ENCODE measurements at places on chromosomes 12 and 14.

- DNase-seq: no peak
Observed at GRCh38 chr14:22388669-22389595, 200.1 kb downstream of the DAD1 start.

DNA sequence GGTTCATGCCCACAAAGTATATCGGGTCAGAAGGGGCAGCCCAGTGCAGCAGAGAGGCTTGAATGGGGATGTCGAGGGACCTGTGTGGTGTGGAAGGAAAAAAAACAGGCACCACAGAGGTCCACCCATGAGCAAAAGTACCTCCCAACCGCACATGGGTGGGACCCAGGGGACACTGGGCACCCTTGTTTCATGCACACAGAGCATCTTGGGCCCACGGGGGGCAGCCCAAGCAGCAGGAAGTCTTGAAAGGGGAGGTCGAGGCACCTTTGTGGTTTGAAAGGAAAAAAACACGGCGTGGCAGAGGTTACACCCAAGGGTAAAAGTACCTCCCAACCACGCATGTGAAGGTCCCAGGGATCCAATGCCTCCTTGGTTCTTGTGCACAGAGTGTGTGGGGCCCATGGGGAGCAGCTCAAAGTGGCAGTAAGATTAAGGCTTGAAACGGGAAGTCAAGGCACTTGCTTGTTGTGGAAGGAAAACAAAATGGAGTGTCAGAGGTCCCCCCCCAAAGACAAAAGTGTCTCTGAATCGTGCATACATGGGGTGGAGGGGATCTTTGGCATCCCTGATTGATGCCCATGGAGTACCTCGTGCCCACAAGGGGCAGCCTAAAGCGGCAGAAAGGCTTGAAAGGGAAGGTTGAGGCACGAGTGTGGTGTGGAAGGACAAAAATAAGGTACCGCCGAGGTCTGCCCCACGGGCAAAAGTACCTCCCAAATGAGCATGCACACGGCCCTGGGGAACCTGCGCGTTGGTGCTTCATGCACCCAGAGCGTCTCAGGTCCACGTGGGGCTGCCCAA, 575.5 kb downstream of the ALG10 start:
- DNase-seq: no peak

- DNase-seq: no peak
Observed at GRCh38 chr12:80810874-80811273, 94.2 kb downstream of the MYF5 start.

DNA sequence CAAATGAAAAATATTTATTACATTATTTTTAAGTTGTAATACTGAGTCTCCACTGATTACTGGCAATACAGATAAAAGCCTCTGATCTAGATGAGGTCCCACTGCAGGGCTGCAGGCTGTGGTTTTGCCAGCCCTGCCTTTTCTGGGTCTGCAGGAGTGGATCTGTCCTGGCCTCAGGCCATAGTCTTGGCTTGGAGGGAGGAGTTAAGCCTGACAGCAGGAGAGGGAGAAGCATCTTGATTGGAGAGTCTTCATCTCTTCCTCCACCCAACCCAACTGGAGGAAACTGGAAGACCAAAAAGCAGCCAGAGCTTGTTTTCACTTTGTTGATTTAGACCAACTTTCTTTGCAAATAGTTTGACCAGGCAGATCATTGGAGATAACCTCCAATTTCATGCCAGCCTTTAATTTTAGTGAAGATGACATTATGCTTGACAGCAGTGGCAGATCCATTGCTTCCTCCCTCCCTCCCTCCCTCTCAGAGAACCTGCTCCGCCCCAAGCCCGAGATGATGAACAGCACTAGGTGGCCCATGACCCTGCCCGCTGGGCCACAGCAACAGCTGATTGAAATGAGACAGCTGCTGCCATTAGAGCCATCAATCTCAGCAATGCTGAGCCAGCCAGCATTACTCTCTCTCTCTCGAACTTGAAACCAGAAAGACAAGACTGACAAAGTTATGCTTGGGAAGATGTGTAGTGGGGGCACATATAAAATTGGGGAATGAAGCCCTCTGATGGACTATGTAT, 222.4 kb downstream of the GLT1D1 start:
- DNase-seq: no peak

DNA sequence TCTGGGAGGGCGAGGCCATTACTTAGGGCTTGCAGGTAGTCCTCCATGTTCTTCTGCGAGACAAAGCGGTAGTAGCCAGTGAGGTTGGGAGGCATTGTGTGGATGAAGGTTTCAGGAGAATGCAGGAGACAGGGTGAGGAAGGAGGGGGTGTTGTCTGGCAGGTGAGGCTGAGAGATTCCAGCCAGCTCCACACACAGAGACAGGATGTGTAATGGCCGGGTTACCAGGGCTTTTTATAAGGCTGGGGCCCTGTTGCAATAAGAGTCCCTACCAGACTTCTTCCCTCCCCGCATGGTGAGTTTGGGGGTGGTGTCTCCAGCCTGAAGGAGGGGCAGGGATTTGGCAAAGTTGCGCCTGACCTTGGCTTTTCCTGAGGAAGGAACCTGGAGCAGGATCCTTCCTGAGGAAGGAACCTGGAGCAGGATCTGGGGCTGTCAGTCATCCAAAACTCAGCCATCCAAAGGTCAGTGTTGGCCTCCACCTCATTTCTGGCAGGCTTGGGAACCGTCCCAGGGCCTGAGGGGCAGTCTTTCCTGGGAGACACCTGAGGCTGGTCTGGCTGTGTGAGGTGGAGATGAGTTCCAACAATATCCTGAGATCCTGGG, at the start of gene RBP5:
Gene RBP5 (minus strand): TSS at position 209 of the 606 bp plus-strand sequence. CDS start 114 bp downstream, at position 95.
- DNase-seq: no peak

DNA sequence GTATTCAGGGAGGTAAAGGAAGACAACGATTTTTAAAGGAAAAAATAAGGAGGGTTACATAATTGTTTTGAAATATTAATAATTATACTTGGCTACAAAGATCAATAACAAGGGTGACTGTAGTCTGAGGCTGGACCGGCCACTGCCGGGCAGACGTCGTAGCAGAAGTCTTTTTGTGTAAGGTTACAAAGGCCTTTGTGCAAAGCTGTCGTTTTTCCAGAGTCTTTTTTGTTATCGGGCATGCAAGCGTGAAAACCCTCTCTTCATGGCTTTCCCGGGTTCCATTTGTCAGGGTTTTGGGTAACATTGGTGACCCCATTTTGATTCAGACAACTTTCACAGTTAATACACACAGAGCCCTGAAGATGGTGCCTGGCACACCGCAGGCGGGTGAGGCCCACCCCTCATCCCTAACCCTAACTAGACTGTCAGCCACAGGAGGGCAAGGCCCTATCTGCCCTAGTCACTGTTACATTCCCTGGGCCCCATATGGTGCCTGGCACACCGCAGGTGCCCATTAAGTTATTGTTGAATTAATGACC, 31.3 kb downstream of the RILPL1 start:
- DNase-seq: no peak

GRCh38 chr12:71848212-71848611, 8.7 kb downstream of the TBC1D15 start:
- no peak for DNase-seq

DNA sequence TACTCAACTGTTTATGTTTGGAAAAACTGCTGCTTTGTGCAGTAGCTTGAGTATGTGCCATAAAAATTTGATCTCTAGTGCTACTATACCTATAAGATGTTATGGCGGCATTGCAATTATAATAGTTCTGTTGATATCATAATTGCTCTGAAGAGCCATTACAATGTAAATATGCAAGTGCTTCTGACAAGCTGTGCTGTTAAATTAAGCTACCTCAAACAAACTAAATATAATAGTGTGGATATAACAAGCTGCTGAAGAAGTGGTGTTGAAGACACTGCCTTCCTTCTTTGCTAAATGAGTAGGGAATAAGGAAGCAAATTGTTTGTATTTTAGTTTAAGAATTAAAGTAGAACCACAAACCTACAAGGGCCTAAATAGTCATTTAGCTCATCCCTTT, 301.0 kb upstream of the MIS18BP1 start:
- DNase-seq: no peak

GRCh38 chr14:96189281-96189711, 15.3 kb upstream of the BDKRB2 start:
- no peak for DNase-seq

GRCh38 chr12:51508285-51508684, 82.7 kb upstream of the SCN8A start:
- no peak for DNase-seq

GRCh38 chr12:49529414-49529813, 9.4 kb upstream of the KCNH3 start:
- no peak for DNase-seq

- no peak for DNase-seq
Observed at GRCh38 chr14:98940693-98941437, 331.1 kb downstream of the BCL11B start.

DNA sequence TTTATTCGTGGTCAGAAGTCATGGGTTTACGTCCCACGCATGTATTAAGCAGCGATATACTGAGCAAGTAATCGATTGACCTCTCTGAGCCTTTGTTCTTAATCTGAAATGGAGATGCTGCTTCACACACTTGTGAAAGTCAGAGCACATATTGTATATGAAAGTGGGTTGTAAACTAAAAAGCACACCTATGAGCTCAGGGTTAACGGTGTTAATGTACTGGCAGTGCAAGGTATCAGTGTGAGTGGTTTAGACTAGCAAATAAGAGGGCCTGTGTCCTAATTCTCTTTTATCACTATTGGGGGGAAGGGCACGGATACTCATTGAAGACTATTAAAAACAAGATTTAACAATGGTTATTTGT, 676 bp downstream of the MRPL42 start:
- no peak for DNase-seq

DNA sequence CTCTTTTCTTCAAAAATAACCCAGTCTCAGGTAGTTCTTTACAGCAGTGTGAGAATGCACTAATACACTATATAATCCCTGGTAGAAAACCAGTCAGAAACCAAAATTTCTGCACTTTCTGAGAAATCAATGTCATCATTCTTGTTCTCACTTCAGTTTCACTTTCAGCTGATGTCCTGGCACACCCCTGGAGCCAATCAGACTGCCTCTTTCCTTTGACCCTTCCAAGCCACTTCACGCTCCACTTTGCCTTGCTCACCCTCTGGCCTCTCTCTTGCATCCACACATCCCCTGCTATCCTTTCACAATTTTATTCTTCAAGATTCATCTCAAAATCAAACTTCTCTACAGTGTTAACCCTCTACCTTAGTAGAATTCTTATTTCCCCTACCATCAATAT, 181.1 kb downstream of the ASCL1 start:
- DNase-seq: no peak

All from HTR-8/SVneo (cell line).